ENCODE measurements at places on chromosomes 12 and 14.

- no peak for DNase-seq
Observed at GRCh38 chr12:55637467-55637866, 775 bp downstream of the OR10P1 start.

- DNase-seq, result no peak
Observed at GRCh38 chr14:59254911-59255545, 66.6 kb downstream of the DAAM1 start.

GRCh38 chr14:54023027-54023426 lies 66.4 kb upstream of the BMP4 start:
- no peak for DNase-seq

DNA sequence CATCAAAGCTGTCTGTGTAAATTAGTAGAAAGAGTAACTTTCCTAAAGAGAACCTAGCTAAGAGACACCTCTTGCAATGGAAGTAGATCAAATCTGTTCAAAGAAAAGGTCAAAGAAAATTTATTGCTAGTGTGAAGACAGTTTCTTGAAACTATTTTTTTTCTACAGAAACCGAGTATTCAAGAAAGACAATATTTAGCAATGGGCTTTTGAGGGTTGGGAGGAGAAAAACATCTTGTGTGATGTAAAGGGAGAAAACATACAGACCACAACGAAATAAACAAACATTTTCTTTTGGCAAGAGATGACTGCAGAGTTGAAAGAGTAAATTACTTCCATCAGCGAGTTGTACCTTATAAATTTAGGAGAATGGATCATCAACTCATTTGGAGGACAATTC lies 24.4 kb downstream of the NKX2-1 start:
- no peak for DNase-seq

- no peak for DNase-seq
Observed at GRCh38 chr14:101862177-101862576, 100.7 kb downstream of the PPP2R5C start.

- no peak for DNase-seq
Observed at GRCh38 chr14:21038441-21039422, 3.4 kb upstream of the RNASE7 start.

- DNase-seq, result no peak
Observed at GRCh38 chr12:20150835-20151422, 217.4 kb upstream of the PDE3A start.

- no peak for DNase-seq
Observed at GRCh38 chr14:37658156-37658555, 62.7 kb downstream of the TTC6 start.

DNA sequence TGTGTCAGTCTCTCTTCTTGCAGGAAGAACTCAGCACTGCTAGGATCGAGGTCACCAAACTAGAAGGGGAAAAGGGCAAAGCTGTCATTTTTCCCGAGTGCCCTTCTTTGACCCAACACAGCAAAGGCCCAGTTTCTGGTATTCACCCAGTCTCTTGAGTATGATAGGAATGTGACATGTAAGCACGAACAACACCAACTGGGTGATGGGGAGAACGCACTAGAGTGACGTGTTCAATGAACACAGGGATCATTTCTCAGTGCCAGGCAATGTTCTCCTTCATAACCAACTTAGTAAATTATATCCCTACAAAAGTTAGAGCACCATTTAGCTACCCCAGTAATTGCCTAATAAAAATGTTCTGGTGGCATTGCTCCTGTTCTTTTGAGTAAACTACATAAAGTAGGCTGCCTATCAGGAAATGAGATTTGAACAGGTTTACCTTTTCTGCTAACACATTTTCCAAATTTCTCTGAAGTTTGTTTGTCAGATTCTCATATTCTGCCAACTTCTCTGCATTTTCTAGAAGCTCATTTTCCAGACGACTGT lies 64.5 kb downstream of the NIN start:
- no peak for DNase-seq

DNA sequence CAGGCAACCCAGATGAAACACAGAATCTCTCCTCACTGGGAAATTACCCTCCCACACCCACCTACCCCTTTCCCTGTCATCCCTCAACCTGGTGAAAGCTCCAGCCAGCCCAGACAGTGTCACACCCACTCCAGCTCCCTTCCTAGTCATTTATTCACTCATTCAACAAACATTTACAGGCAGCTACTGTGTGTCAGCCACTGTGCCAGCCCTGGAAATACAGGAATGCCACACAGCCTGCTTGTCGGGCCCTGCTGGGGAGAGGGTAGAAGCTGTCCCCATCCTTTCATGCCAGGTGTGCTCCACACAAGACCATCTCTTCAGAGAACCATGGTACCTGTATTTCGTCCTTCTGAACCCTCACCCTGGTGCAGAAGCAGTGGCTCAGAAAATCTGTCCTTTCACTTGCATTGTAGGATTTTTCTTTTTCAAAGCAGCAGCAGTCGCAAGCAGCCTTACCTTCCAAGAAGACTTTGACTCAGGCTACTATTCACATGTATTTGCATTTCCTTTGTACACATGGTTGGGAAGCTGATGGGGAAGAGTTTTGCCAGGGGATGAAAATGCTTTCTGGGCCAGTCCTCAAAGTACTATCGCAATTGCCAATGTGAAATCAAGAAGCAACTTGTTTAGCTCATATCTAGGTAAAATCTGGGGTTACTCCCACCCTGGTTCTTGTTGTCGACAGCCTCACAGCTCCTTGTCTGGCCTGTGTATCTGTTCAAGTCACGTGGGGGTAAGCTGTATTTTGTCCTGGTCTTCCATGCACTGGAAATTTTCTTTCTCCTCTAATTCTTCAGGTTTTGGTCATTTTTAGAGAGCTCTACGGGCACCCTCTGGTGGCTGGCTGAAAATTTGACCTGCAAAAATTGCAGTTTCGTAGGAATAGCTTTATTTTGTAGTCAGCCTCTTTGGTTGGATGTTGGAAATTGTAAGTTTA lies 147.4 kb upstream of the EGLN3 start:
- DNase-seq, result no peak

DNA sequence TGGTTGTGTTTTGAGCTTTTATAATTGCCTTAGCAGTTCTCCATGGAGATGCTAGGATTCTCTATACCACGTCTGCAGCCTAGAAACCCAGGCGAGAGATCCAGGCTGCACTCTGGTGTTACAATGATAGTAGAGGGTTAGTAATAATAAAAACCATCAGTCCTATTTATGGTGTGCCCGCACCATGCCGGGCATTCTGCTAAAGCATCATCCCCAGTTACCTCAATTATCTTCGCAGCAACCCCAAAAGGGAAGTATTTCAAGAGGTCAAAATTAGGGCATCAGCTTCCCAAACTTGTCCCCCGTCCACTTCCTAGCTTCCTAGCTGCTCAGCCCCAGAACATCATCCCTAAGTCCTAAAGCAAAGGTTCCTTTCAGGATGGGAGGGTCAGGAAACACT lies 3.2 kb downstream of the SYNE3 start:
- no peak for DNase-seq

GRCh38 chr14:55500219-55500701 lies 59.8 kb upstream of the TBPL2 start:
- no peak for DNase-seq

DNA sequence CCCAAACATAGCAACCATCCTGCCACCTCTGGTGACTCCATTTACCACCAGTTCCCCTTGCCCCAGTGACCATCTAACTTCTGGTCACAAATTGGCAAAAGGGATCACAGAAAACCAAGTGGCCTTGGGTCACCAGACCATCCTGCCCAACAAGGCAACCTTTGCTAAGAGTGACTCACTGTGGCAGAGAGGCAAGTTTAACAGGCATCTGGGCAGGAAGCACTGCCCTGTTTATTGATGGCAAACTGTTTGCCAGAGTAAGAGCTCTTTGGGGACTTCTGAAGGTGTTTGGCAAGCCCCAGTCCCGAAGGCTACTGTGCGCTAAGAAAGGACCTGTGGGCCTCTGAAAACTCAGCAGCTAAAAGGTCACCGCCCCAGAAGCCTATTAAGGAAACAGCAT lies 28.2 kb upstream of the TMEM233 start:
- DNase-seq, result no peak

DNA sequence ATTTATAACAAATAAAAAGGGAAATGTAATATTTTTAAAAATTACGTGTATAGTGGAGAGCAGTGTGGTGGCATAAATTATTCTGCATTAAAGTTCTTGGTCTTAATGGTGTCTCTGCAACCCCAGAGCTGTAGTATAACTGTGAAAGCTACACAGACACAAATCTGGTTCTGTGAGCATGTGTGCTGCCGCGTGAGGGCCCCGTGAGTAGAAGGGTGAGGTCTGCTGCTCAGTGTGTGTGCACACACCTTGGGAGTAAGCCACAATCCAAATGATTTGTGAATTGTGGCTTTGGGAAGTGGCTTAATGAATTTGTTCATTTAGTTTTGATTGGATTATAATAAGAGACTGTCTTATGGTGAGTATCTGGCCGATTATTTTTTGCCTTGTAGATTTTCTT lies 16.8 kb downstream of the PELI2 start:
- no peak for DNase-seq

DNA sequence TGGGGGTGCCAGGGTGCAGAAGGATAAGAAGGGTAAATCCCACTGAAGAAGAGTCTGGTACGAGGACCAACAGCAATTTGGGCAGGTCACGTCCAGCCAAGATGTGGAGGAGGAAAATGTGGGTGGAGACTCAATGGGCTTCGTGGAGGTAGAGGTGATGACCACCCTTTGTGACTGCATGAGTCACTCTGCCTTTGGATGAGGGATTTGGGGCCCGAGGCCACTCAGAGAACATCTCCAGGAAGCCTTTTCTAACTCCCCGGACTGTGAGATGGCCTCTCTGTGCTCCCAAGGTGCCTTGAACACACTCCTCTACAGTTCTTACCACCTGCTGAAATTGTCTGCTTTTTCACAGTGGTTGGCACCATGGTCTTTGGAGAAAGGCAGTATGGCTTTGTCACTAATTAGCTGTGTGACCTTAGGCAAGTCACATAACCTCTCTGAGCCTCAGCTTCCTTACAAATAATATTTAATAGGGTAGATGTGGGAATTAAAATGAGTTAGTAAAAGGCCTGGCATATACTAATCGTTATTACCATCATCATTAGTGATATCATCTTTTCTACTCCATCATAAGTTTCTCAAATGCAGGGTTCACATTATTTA lies 67.0 kb upstream of the ARHGAP5 start:
- no peak for DNase-seq

GRCh38 chr12:71748081-71748850 lies 6.4 kb upstream of the RAB21 start:
- DNase-seq, result no peak

DNA sequence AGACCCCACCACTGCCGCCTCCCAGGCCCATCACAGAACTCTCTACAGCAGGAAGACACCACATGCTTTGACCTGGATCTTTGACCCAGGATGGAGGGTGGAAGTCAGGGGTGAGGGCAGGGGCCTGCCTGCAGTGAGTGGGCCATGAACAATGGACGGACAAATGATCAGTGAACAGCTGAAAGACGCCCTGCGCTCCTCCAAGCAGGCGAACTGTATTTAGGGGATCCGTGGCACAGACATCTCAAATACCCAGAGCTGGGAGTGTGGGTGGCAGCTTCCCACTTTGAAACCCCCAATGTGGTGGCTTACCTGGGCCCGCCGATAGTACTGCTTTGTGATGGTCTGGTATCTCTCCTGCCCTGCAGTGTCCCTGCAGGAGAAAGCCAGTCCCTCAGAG lies 8.7 kb upstream of the GPX2 start:
- DNase-seq, result no peak

GRCh38 chr12:5870183-5870582 lies 74.9 kb downstream of the ANO2 start:
- no peak for DNase-seq

- DNase-seq, result no peak
Observed at GRCh38 chr12:75509621-75510020, 1.8 kb downstream of the KRR1 start.

DNA sequence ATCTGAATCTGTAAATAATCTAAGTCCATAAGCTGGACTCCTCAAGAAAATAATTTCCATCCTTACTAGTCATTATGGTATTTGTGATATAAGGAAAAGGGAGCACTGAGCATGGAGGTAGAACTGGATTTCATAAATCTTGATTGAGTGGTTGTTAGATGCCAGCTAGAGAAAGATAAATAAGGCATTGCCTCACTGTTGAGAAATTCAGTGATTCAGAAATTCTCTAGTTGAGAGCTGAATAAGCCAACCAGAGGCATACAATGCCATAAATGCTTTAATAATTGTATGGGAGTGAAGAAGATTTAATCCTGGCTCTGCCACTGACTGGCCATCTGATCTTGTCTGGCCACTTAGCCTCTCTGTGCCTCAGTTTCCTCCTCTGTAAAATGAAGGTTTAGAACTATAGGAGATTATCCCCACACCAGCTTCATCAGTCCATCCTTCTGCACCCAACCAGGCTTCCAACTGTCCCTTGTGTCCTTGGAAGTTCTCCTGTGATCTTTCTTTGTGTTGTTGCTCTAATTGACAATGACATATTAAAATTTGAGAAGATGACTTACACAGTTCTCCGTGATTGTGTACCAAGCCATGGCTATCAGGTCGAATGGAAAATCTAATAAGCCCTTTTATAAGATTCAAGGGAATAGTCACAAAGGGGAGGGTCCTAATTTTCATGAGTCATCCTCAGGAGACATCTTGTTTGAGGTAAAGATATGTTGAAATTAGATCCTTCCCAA lies 394.3 kb downstream of the EGLN3 start:
- DNase-seq, result no peak

GRCh38 chr14:94295360-94296180 lies 2.5 kb upstream of the SERPINA10 start:
- DNase-seq, result no peak

DNA sequence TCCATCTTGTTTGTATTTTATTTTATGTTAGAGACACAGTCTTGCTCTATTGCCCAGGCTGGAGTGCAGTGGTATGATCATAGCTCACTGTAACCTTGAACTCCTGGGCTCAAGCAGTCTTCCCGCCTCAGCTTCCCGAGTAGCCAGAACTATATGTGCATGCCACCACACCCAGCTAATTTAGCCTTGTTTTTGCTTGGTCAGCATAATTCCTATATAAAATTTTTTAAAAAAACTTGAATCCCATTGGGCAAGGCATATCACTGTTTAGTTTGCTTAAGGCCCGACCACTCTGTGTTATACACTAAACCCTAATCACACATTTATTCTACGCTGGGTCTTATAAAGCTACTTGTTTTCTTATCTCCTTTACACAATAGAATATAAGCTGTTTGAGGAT lies 266.4 kb downstream of the AKAP6 start:
- no peak for DNase-seq

- no peak for DNase-seq
Observed at GRCh38 chr12:127515941-127516340, 751.0 kb upstream of the TMEM132C start.

DNA sequence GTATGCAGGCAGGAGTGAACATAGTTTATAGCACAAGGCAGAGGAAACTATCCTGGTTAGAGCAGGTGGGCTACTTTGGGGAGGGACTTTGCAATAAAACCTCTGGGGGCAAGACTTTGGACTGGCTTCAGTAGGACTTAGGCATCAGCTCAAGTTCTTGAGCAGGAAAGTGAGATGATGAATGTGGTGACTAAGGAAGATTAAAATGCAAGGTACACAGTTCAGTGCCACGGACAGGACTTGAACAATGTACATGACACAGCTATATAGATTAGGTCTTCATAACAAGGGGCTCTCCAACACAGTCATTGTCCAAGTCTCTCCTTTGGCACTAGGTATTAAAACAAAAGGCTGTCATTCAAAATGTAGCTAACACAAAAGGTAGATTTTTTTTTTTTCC lies 21.4 kb upstream of the PPP4R4 start:
- no peak for DNase-seq
